ENCODE measurements at places on chromosomes 12 and 14. TPM values are rescaled to one million over a fixed set of nuclear protein-coding genes. Genes with fewer than 3 reads are reported as not detected.

GRCh38 chr12:4954621-4955354 lies 45.1 kb downstream of the KCNA1 start:
- DNase-seq, result no peak

Gene KCNK13
- total RNA-seq, result not detected

DNA sequence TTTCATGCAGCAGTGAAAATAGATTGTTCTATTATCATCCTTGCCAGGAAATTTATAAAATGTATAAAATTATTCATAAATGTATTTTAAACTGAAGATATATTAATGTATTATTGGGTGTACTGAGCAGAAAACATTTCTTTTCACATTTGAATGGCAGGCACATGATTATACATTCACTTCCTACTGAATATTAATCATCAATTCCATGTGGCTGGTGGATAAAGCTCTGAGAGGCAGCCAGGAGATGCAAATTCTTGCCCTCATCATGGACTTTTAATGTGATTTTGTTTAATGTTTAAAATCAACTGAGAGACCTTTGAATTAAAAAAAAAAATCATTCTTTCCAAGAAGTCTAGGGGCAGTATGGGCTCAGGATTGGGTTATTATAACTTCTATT lies 40.8 kb downstream of the ANO6 start:
- no peak for DNase-seq

Gene TAS2R42
- total RNA-seq, result not detected

DNA sequence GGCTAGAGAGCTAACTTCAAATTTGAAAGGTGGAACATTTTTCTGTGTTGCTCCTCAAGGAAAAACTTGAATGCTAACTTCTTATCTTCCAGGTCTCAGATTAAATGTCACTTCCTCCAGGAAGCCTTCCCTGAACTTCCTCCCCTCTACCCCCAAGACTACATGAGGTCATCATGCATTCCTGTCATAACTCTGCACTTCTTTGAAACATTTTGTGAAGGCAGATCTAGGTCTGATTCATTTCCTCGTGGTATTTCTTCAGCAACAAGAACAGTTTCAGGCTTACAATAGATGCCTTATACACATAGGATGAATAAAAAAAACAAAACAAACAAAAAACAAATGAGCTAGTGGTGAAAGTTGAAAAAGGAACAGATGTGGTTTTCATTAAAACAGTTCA lies 97.1 kb upstream of the SRRM4 start:
- no peak for DNase-seq

DNA sequence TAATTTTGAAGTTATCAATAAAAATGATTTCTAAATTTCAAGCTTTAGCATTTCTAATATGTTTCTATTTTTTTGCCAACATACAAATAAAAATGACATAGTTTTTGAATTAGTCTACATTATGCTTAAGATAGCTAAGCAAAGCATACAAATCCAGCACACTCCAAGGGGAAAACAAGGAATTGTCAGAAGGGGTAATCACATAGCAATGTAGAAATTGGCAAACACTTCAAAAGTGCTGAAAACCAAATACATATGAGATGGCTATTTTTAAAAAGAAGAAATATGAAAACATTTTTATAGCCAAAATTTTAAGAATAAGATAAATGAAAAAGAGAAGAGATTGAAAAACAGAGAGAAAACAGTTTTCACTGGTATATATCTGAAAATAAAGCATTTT lies 308.0 kb downstream of the SLC6A15 start:
- DNase-seq, result no peak

DNA sequence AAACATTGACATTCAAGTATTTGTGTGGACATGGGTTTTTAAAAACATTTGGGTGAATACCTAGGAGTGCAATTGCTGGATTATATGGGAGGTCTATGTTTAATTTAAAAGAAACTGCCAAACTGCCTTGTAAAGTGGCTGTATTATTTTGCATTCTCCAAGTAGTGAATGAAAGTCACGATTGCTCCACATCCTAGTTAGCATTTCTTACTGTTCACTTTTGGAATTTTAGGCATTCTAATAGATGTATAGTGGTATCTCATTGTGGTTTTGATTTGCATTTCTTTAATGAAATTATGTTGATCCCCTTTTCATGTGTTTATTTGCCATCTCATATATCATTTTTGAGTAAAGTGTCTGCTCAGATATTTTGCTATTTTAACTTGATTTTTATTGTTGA lies 159.5 kb downstream of the FOXG1 start:
- DNase-seq, result no peak
